Fibroblast of skin of right quadriceps (primary cell): ENCODE measurements at places on chromosomes 3 and 15.
A peak's percentile ranks its signal among the peaks of the same experiment; 100 is the strongest.

- DNase-seq, result no peak
Measured at GRCh38 chr3:197378985-197379718, 80.7 kb upstream of the DLG1 start.

- DNase-seq, result no peak
Measured at GRCh38 chr3:140552898-140553297, 125.0 kb upstream of the TRIM42 start.

GRCh38 chr3:113626503-113627371 is 69.7 kb downstream of the USF3 start:
- peak; percentile 53 for DNase-seq

GRCh38 chr15:89912674-89913396 is at the start of gene ARPIN:
ARPIN (minus strand) TSS chr15:89912952; CDS start chr15:89912835, 117 bp downstream.
- DNase-seq, result peak; percentile 59

- peak; percentile 80 for DNase-seq
Measured at GRCh38 chr3:188489639-188490405, 335.9 kb downstream of the LPP start.

- peak; percentile 55 for DNase-seq
Measured at GRCh38 chr3:16061491-16061890, 113.0 kb upstream of the GALNT15 start.

DNA sequence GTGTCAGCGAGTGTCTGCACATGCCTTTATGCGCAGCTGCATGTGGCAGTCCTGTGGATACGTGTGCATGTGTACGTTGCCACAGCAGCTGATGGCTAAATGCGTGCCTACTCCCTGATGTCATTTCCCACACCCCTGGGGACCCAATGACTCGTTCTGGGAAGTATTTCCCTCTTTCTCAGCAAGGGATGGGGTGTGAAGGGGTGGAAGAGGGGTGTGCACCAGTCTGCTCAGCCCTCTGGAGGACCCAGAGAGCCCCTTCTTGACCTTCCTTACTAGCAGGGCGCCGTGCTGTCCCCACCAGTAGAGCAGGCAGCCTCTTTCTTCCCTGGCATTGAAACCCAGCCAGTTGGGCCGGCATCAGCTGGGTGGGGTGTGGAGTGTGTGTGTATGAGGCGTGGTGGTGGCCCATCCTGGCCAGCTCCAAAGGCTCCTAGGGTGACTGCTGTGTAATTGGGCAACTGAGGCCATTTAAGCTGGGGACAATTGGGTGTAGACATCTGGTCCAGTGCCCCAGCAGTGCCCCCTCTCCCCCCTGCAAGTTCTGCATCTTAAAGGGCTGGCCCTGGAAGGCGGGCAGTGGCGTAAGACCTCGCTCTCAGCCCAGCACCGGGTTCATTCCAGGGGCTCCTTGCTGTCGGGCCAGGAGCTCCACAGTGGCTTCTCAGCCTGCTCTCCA is 19.2 kb downstream of the SNX33 start:
- DNase-seq, result peak; percentile 99

- peak; percentile 69 for DNase-seq
Measured at GRCh38 chr15:59174835-59175831, 31.5 kb upstream of the LDHAL6B start.

DNA sequence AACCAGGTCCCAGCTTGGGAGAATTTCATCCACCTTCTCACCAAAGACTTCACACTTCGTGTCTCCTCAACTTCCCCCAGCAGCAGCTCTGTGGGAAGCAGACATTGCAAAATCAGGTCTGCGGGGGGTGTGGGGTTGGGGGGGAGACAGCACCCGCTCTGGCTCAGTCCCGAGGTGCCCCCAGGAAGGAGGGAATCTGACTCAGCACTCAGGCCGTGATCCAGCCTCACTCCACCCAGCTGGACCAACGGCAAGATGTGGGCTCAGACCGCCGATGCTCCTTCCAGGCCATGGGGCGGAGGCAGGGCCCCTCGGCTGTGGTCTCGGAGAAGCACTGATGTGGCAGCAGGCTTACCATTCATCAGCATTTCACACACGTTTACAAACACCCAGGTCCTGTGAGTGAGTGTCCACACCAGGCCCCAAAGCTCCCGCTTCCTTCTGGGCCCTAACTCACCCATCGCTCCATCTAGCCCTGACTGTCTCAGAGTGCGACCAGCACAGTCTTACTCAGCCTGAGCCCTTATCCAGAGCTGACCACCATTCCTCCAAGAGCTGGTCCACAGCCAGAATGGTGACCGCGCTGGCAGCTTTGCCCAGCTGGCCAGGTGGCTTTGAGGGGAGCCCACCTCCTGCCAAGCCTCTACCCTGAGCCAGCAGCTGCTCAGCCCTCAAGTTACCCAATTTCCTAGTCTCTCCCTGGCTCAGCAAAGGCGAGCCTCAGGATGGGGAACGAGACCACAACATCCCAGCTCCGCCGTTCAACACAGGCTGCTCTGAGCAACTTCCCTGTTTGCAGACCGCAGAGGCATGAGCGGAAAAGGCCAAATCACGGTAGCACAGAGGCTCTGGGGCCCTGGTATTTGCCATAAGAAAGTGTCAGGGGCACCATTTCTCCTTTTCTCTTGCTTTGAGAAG is 3.3 kb downstream of the STAB1 start:
- peak; percentile 23 for DNase-seq

- no peak for DNase-seq
Measured at GRCh38 chr3:127149621-127150310, 43.2 kb upstream of the PRR23E start.

DNA sequence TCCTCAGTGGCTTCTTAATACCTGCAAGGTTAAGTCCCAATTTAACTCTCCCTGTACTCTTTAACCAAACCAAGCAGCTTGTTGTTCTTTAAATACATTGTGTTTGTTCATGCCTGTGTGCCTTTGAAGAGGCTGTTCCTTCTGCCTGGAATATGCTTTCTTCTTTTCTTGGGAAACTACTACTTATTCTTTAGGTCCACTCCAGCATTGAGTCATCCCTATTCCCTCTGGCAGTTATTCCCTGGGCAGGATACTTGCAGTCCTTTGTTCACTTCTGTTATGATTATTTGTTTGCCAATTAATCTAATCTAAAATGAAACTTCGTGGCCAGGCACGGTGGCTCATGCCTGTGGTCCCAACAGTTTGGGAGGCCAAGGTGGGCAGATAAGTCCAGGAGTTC is 139.3 kb downstream of the ZNF609 start:
- no peak for DNase-seq

GRCh38 chr15:33358306-33358705 is 47.5 kb downstream of the RYR3 start:
- DNase-seq, result peak; percentile 2

- peak; percentile 61 for DNase-seq
Measured at GRCh38 chr3:56111606-56112304, 356.5 kb downstream of the ERC2 start.

DNA sequence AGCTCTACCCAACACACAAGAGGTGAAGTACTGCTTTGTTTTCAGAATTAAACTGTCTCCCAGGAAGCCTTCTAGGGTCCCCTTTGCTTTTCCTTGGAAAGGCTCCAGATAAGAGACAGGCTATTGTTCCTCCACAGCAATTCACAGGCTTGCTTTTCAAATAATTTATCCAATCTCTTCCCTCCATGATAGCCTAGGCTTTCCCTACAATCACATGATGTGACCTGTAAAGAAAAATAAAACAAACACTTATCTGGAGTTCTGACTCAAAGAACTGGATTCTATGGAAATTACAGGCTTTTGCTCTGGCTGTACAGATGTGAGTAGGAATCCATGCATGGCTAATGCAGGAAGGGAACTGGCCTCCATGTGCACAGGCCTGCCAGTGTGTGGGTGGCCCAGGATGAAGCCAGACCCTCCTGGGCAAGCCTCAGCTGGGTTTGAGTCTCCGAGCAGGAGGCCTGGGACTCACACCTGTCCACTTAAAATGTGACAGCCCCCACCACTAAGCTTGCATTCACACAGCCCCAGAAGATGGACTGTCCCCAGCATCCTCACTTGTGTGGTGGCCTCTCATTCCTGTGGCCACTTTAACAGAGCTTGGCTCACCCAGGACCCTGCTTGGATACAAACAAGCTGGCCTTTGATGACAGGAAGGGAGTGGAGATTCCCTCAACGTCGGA is 75.8 kb upstream of the LEKR1 start:
- DNase-seq, result peak; percentile 60
